ENCODE measurements at places on chromosomes 7 and 10.

GRCh38 chr10:13365243-13365642, 17.1 kb upstream of the SEPHS1 start:
- DNase-seq: no peak

DNA sequence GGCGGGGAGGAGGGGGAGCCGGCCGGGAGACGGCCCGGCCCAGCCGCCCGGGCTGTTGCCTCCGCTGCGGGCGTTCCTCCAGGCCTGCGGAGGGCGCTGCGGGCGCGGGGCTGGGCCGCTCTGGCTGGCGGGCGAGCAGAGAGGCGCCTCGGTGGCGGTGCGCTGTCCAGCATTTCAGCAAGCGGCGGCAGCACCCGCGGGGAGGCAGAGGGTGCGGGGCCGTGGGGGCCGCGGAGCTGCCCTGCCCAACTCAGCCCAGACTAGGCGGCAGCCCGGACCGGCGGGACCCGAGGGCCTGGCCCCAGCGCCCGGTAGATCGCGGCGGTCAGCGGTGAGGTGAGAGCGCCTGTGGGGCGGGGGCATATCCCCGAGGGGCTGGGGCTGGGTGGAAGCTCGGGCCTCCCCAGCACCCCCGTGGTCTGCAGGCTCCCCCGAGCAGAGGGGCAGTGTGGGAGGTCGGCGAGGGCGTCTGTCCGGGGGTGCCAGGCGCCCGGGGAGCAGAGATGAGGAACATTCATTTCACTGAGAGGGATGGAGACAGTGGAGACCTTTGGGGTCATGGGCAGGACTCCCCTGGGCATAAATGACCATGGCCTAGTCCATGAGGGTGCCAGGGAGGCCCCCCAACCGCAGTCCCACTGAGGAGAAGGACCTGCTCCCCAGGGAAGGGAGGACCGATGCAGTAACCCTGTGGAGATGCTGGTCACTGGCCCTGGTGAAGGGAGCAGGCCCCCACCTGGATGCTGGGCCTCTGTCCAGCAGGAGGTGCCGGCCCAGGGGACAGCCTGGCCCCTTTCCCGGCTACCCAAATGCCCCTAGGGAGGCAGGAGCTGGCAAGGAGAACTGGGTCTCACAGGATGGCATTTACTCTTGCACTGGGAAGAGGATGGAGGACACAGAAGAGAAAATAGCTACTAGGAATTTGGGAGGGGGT, at the start of gene SRRM3:
Gene SRRM3 (plus strand): TSS at position 165 of the 934 bp plus-strand sequence. CDS start 33,171 bp downstream, outside the sequence.
- peak; percentile 76 for DNase-seq

DNA sequence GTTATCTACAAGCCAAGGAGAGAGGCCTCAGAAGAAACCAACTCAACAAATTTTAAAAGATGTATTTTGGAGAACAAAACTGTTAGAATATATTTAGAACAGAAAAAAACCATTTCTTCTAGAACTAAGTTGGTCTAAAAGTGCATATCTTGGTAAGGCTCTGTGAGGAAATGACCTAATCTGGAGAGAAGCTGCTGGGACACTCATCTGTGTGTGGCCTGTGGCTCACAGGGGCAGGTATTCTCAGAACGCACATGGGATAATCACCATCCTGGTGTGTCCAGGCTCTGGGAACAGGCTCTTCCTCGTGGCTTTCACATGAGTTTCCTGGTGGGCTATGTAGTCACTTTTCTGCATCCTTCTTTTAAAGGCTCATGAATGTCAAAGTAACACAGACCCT, 38.1 kb upstream of the PRSS1 start:
- no peak for DNase-seq

DNA sequence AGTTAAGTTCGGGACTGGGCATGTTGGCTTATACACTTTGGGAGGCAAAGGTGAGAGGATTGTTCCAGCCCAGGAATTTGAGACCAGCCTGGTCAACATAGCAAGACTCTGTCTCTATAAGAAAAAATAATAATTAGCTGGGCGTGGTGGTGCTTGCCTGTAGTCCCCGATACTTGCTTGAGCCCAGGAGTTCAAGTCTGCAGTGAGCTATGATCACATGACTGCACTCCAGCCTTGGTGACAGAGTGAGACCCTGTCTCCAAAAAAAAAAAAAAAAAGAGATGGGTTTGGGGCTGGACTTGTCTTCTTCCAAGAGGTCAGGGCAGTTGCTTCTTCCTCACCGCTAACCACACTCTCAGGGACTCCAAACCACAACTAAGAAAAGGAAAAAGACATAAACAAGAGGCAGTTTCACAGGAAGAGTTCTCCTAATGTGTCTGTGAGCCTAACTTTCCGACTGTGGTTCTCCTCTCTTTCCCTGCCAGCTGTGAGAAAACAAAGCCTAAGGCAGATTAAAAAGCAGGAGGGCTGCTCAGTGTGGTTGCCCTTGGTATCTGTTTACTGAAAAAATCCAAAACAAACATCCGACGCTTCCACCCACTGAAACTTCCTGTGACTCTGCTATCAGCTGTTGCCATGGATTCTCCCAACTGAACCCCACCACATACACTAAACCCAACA, 2.4 kb upstream of the SERPINE1 start:
- DNase-seq: no peak

DNA sequence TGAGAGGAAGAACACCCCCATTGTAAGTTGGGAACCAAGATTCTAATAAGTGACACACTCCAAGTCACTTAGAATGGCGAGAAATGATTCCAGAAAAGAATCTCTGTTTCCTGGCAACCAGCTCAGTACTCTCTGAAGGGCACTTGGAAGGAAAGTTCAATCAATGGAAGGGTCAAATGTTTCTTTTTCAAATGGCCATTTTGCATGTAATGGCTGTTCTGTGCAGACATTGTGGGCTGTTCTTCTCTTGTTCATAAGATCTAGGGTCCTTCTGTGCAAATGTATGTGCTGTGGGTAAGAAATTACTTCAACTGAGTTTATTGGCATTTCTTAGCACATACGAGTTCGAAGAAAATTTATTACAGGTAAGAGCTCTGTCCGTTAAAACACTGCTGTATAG, 145.3 kb downstream of the EVX1 start:
- DNase-seq: no peak

GRCh38 chr10:5497289-5497688, 2.1 kb downstream of the CALML5 start:
- DNase-seq: no peak

DNA sequence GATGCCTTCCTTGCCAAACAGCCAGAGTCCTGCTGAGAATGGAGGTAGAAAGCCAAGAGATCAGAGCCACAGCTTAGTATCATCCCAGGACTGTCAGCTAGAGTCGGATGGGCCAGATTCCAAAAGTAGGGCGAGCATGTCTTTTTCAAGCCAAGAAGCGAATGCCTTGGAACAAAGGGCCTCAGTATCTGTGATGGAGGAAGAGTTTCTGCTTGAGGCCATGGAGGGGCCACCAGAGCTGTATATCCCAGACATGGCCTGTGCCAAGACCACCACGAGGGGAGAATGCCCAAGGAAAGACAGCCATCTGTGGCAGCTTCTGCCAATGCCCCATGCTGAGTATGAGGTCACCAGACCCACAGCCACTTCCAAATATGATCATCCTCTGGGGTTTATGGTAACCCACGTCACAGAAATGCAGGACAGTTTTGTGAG, 44.3 kb upstream of the PPP1R17 start:
- DNase-seq: no peak

DNA sequence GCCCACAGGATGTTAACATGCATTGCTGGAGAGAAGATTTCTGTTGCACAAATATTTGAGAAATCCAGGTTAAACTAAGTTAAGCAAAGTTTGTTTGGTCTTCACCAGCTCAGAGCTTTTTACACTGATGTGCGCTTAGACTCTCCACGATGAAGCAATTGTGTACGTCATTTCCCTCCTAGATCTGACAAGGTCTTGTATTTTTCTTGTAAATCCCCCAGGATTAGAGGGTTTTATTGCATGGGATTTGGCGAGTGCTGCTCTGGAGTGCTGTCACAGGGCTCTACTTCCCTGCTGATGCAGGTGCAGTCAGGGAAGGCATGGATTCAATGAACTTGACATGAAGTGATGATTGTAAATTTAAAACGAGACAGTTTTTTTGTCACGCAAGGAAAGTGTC, 173.3 kb downstream of the PDE1C start:
- no peak for DNase-seq

DNA sequence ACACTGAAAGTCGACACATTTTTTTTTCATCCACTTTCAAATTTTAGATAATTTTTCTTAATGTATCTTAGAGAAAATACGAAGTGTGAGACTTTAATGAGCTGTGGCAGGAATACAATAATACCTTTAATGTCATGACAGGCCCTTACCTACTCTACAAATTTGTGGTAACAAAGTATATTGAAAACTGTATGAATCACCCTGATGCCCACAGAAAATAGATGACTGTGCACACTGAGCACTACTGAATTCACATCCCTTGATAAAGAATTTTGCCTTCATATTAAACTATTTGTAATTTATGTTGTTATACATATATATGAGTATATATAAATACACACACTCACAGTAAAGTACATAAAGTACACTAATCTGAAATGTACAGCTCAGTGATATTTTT, 51.7 kb downstream of the AKR1D1 start:
- no peak for DNase-seq

GRCh38 chr7:96331233-96331632, 9.3 kb upstream of the SLC25A13 start:
- DNase-seq: no peak

DNA sequence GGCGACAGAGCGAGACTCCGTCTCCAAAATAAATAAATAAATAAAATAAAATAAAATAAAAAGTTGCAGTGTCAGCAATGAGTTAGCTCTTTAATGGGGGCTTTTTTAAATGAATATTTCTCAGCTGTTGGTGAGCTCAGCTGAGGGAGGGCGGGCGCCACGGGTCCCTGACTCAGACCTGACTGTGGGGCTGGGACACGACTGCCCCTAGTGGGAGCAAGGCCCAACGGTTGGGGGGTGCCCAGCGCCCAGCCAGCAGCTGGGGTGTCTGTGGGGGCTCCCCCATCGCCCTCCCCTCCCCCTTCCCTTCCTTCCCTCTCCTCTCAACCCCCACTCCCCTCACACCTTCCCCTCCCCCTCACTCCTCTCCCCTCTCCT, 46.6 kb downstream of the PWWP2B start:
- DNase-seq: peak; percentile 58

GRCh38 chr10:48454302-48455054, 148.0 kb downstream of the MAPK8 start:
- DNase-seq: no peak

DNA sequence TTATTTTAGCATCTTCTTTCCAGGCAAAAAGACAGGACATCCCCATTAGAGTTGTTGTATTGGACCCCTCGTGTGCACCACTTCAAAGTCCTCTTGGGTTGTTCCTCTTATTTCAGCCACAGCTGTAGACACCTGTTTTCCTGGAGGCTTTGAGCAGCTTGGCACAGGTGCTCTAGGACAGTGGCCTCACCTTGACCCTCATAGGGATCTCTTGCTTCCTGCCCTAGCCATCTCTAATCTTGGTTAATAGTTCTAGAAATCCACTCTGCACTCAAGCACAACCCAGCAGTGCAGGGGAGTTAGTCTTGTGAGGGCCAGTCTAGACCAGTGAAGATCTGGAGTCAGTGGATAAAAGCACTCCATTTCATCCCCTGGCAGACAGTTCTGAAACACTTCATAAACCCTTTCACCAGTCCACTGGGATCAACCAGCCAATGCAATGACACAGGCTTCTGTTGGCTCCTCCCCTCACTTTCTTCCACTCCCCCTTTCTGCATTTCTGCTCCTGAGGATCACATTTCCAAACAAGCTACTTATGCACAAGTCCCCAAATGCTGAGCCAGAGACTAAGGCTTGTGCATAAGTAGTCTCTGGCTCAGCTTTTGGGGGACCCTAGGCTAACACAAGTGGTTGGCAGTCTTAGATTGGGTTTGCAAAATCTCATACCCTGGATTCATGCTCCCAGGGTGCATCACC, 131.5 kb upstream of the LAMB4 start:
- DNase-seq: no peak

- DNase-seq: no peak
Observed at GRCh38 chr10:91345716-91346115, 64.4 kb upstream of the HECTD2 start.

DNA sequence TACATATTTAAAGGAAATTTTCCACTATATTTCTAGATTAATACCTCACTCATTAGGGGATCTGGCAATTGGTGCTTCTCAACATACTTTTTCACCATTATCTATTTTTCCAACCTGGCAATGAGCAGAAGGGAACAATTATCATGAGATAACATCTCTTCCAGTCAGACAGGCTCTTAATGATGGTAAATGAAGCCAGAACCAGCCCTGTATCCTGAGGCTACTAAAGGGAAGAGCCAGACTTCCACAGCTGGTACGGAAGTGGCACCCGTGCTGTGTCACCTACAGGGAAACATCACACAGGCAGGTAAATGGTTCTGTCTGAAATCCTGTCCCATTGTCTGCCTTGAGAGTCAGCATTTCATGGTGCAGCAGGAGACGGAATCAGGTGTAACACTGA, 75.9 kb downstream of the ELMO1 start:
- DNase-seq: no peak

DNA sequence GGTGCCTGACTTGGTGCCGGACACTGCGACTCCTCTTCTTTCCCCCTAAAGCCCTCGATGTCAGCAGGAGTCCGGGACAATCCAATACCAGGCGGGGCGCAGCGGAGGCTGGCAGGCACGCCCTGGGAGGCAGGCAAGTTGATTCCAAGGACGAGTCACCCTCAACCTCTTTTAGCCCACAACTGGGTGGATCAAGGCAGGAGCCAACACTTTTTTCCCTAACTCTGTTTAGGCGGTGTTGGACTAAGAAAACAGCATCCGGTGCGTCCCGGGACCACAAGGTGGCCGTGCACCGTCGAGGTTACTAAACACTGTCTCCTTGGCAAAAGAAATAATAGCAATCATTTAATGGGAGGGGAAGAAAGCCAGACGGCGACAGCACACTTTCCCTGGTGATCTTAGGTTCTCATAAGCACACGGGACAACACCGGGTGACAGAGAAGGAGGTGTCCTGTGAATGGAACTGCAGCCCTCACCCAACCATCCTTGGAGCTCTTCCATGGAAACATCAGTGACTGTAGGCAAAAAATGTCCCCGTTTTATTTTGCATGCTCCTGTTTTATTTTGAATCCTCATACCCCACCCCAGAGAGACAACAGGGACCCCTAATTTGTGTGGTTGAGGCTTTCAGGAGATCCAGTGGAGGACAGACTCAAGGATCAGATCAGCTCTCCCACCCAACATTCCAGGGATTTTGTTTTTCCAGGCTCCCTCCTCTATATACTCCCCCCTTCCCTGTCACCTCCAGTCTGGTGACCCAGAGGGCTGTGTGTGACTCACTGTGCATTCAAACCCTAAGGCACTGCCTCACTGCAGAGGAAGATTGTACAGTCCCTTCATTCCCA, 1.3 kb upstream of the CALCR start:
- DNase-seq: no peak

- no peak for DNase-seq
Observed at GRCh38 chr7:4657640-4658417, 24.3 kb upstream of the FOXK1 start.

GRCh38 chr10:89341649-89342048, 13.9 kb downstream of the IFIT3 start:
- no peak for DNase-seq

DNA sequence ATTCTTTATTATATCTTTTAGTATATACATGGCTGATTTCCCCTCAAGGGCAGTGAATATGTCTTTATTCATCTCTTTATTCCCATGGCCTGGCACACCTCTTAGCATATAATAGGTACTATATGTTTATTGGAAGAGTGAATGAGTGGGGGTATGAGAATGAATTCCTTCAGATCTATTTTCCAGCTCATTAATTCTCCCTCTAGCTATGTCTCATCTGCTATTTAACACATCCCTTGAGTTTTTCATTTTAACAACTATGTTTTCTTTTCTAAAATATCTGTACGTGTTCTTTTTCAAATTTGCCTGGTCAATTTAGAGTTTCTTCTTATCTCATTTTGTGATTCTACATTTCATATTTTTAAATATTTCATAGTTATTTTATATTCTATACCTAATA, 14.4 kb downstream of the HPS1 start:
- DNase-seq: no peak
